ENCODE measurements at places on chromosomes 16 and 17. TPM values are rescaled to one million over a fixed set of nuclear protein-coding genes. Genes with fewer than 3 reads are reported as not detected.

Gene SENP3
- 43.2 TPM for total RNA-seq

Gene GPR179
- 0.02 TPM for total RNA-seq

Gene DHRS11
- 8.4 TPM for total RNA-seq

Gene FADS6
- not detected for total RNA-seq

DNA sequence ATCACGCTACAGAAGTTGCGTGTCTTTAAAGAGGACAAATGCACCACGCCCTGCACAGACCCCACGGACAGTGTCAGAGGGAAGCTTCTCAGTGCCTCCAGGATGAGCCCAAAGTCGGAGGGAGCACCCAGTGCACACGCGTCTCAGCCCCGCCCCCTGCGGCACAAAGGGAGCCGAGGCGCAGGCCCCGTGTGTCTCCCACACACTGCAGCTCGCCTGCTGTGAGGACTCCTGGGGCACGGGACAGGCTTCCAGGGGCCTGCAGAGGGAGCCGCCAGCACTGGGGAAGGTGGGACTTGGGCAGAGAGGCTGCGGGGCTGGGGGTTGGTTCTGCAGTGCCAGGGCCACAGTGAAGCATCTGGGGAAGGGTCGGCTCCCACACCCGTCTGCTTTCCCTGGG, 77.4 kb downstream of the LMF1 start:
- no peak for DNase-seq

GRCh38 chr17:67139289-67139688, 94.9 kb downstream of the CACNG1 start:
- no peak for DNase-seq

Measured in activated naive CD4-positive, alpha-beta T cell treated with anti-CD3 and anti-CD28 coated beads for 36 hours (primary cell).